ENCODE measurements at places on chromosomes 2 and 18.

GRCh38 chr2:41930807-41931566 lies 116.8 kb upstream of the PKDCC start:
- DNase-seq, result no peak

GRCh38 chr2:60597346-60597745 lies 43.9 kb upstream of the BCL11A start:
- no peak for DNase-seq

- no peak for DNase-seq
Observed at GRCh38 chr18:10065296-10065695, 151.5 kb downstream of the VAPA start.

- no peak for DNase-seq
Observed at GRCh38 chr18:50627594-50628532, 68.0 kb downstream of the MAPK4 start.

GRCh38 chr18:36769611-36770314 lies 59.0 kb downstream of the TPGS2 start:
- no peak for DNase-seq

DNA sequence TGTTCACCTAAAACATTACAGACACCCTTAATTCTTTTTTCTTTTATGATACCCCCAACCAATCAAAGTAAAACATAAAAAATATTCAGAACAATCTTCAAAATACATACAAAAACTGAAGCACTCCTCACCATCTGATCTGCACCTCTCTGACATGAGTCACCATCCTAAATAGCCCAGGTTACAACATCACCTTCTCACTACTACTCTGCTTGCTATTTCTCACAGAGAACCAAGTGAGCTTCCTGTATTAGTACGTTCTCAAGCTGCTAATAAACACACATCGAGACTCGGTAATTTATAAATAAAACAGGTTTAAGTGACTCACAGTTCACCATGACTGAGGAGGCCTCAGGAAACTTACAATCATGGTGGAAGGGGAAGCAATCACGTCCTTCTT lies 183.5 kb downstream of the CBLN2 start:
- no peak for DNase-seq

- DNase-seq, result no peak
Observed at GRCh38 chr2:46701152-46701551, 214.5 kb downstream of the MCFD2 start.

GRCh38 chr2:86319700-86320580 lies 17.5 kb downstream of the REEP1 start:
- no peak for DNase-seq

- DNase-seq, result no peak
Observed at GRCh38 chr2:142825861-142826260, 51.6 kb upstream of the KYNU start.

GRCh38 chr2:239329972-239330572 lies 70.7 kb downstream of the HDAC4 start:
- DNase-seq, result no peak

- DNase-seq, result no peak
Observed at GRCh38 chr2:225002656-225003045, 39.6 kb downstream of the DOCK10 start.

DNA sequence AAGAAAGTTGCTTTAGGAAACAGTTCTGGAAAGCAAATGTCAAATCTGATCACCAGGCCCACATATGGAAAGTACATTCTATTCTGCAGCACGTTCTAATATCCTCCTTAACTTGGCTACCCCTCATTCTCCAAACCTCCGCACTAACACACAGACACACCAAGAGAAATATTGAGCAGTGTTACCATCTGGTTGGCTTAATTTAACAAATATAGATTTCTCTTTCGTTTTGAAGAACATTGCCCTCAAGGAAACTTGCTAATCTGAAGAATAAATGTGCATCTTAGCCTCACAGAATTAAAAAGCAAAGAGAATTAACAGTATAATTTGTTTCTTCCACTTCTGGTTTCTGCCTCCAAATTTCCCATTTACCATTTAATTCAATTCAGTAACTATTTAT lies 72.8 kb upstream of the TTC39C start:
- DNase-seq, result no peak

- no peak for DNase-seq
Observed at GRCh38 chr2:26345283-26345544, 729 bp upstream of the SELENOI start.

GRCh38 chr2:2902547-2903281 lies 474.9 kb downstream of the EIPR1 start:
- no peak for DNase-seq

GRCh38 chr18:40469316-40469715 lies 1485.7 kb upstream of the PIK3C3 start:
- DNase-seq, result no peak

DNA sequence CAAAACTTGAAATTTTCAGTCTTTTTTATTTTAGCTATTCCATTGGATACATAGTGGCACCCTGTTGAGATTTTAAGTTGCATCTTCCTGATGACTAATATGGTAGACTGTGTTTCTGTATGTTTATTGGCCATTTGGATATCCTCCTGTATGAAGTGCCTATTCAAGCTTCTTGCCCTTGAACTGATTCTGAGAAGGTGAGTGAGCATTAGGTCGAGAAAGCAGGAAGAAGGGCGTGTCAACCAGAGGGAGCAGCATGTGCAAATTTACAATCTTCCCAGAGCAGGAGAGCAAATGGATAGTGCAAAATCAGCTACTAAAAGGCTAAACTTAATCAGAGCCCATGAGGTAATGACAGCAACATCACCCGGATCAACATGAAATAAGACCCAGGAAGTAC lies 8.6 kb downstream of the INPP1 start:
- no peak for DNase-seq

DNA sequence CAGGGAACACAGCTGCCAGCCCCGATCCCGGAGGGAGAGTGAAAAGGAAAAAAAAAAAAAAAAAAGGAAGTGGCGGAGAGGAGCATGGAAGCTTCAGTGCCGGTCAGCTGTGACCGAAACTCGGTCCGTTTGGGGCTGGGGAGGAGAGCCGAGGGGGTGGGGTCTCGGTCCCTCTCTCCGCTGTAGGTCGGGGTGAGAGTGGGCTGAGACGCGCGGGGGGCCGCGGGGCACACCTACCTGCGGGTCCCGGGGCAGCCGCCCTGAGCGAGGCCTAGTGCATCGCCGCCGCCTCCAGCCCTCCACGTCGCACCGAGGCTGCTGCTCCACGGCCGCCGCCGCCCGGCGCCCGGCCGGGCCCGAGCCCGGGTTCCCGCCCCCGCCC lies 536 bp downstream of the VPS54 start:
- peak; percentile 71 for DNase-seq

DNA sequence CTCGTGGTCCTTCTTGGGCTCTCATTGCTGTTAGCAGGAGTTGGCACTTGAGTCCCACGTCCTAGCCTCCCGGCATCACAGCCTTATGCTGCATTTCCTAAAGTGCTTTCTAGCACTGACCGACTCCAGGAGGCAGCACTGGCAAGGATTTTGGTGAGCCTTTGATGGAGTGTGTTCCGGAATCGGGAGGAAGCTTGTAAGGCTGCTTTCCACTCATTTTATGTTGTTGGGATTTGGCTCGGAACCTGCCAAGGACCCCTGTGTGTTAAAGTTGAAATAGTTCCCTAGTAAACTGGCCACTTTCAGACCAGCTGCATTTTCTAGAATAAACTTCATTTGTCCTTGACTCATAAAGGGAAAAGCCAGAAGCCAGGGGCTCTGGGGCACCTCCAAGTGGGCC lies 88.9 kb downstream of the AGAP1 start:
- no peak for DNase-seq

DNA sequence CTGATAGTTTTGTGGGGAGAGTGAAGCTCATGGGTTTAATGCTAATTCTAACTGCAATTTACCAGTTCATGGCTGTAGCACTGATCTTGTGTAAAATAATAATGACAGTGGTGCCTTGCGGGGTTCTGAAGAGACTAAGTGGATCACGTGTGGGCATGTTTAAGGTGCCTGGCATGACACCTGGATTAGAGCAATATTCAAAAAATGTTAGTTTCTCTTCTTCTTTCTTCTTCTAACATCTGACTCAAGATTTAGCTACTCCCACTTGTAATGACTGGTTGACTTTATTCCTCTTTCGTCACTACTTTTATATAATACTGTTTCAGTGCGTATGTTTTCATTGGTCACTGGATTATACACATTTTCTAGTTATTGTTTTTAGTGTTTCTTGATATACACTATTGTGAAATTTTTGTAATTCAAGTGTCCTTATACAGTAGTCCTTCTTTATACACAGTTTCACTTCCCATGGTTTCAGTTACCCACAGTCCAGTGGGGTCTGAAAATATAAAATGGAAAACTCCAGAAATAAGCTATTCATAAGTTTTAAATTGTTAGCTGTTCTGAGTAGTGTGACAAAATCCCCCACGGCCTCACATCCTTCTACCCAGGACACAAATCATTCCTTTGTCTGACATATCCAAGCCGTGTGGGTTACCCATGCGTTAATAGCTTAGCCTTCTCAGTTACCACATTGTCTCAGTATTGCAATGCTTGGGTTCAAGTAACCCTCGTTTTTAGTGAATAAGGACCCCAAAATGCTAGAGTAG lies 662.2 kb upstream of the CNTNAP5 start:
- no peak for DNase-seq

GRCh38 chr2:197798187-197798586 lies 6.2 kb upstream of the PLCL1 start:
- no peak for DNase-seq

GRCh38 chr2:46471-47345 lies at the start of gene FAM110C:
Gene FAM110C (minus strand): TSS chr2:46505. CDS start chr2:46385, 120 bp downstream.
- no peak for DNase-seq

DNA sequence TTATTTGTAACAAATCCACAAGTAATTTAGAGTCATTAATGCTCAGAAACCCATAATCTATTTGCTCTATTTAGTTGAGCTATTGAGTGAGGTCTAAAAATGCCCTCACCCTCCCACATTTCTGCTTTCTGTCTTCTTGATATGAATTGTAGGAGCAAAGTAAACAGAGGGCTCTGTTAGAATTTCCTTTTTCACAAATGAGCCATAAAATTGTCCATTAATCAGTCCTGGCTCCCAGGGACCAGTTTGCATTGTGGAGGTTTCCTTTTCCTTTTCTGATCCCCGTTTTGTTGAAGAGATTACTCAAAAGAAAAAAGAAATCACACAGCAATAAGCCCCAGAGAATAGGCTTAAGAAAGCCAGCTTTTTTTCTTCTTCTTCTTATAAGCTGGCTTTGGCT lies 476.7 kb downstream of the EPHA4 start:
- no peak for DNase-seq

DNA sequence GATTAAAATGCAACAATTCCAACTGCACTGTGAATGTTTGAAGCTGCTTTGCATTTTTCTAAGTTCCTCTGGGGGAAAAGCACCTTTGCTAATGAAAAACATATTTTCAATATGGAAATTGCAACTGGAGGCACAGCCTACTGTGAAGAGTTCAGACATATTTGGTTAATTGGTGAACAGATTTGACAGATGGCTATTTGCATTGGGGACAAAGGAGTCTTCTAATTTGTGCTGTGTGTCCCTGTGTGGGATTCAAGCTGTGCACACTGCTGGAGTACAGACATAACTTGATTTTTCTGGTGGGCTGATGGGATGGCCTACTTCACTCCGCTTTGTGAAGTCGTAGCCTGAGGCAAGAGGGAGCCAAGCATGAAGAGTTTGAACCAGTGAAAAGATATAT lies 40.7 kb upstream of the ARHGAP25 start:
- no peak for DNase-seq

DNA sequence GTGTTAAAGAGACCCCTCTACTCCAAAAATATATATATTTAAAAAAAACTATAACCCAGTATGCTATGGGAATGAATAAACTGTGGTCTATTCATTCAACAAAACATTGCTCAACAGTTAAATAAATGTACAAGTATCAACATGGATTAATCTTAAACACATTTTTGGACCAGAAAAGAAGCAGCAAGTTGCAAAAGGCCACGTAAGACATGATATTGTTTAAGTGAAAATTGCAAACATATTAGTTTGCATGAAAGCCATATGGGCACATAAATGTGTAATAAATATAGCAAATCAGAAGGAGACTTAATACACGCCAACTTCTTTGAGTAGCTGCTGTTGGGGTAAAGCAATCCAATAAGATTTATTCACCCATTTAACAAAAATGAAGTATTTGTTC lies 321.5 kb downstream of the FBXO15 start:
- no peak for DNase-seq

- no peak for DNase-seq
Observed at GRCh38 chr2:134911400-134911785, 7.2 kb upstream of the CCNT2 start.

DNA sequence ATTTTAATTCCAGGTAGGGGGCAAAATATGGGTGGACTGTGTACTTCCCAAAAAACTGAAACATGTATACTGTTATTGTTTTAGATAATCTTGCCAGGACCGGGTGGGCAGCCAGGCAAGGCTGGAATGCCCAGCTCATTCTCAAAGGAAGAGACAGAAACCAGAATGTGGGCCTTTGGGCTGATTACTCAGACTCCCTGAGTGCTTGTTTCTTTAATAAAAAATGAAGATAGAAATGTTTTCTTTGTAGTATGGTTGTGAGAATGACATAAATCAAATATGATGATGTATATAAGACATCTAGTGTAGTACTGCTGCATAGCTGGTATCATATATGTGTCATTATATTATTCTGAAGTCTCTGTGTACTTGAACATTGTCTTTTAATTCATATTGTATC lies 231.6 kb upstream of the NT5C1B start:
- no peak for DNase-seq

GRCh38 chr2:181536730-181537129 lies 79.5 kb downstream of the ITGA4 start:
- no peak for DNase-seq

- no peak for DNase-seq
Observed at GRCh38 chr2:152548996-152549395, 168.3 kb downstream of the PRPF40A start.

- DNase-seq, result peak; percentile 82
Observed at GRCh38 chr2:191758518-191759507, 80.9 kb downstream of the NABP1 start.

DNA sequence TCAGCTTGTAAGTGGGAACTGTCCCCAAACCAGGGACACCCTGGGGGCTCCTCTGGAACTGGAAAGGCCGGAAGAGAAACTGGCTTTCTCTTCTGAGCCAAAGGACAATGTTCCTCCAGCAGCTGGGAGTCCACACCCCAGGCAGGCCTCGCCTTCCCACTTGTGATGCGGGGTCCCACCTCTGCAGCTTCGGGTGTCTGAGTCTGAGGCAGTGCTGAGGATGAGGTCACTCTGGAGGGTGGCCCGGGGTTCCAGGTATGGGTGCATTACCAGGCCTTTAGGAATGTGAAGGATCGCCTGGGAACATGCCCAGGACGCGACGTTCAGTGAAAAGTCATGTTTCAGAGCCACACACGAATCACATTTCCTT lies 18.2 kb upstream of the BOK start:
- DNase-seq, result no peak

GRCh38 chr2:99555404-99555803 lies 65.6 kb upstream of the REV1 start:
- peak; percentile 84 for DNase-seq

- peak; percentile 88 for DNase-seq
Observed at GRCh38 chr2:70948337-70949003, 12.8 kb downstream of the ATP6V1B1 start.

GRCh38 chr2:34004936-34005335 lies 405.8 kb upstream of the FAM98A start:
- no peak for DNase-seq

GRCh38 chr2:65708086-65708485 lies 275.7 kb upstream of the SPRED2 start:
- DNase-seq, result no peak

Data from suppressor macrophage (primary cell).